ENCODE measurements at places on chromosomes 16 and 17.

- no peak for DNase-seq
Observed at GRCh38 chr16:49575346-49576172, 202.0 kb downstream of the C16orf78 start.

- DNase-seq: no peak
Observed at GRCh38 chr16:56785317-56785716, 55.4 kb downstream of the NUP93 start.

- no peak for DNase-seq
Observed at GRCh38 chr17:632560-632959, 82.1 kb downstream of the VPS53 start.

GRCh38 chr17:48770954-48771353 lies 42.4 kb upstream of the HOXB13 start:
- no peak for DNase-seq

- DNase-seq: no peak
Observed at GRCh38 chr16:61957075-61957855, 79.0 kb downstream of the CDH8 start.

DNA sequence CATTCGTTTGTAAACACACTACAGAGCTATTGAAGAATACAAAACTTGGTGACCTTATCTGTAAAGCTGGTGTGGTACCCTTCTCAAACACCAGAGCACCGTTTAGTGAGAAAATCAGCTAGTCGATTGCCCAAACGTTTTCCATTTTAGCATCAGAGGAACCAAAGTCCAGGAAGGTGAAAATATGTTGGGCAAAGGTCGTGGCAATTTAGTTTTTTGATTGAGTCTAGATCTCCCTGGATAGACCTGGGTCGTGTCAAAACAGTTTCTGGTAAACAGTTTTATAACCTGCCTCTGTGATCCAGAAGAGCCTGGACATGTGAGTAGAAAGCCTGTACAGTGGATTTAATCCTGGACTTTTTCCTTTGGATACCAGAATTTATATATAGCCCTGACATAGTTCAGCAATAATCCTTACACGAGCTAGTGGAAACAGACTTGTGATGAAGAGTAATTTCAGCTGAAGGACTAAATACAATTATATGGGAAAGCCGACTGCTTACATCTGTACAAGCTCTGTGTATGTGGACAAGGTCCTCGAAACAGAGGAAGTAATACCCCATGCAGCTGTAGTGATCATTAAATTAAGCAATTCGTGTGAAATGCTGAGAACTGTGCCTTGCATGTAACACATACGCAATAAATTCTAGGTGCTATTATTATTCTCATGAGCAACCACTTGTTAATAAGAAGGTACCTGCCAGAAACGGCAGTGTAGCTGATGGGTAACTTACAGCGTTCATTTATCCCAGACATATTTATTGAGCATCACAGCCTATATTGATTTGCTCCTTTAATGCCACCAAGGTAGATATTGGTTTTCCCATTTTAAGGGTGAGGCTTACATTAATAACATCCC lies 72.5 kb downstream of the MAP2K6 start:
- no peak for DNase-seq

- no peak for DNase-seq
Observed at GRCh38 chr16:50025537-50025931, 509 bp downstream of the CNEP1R1 start.

DNA sequence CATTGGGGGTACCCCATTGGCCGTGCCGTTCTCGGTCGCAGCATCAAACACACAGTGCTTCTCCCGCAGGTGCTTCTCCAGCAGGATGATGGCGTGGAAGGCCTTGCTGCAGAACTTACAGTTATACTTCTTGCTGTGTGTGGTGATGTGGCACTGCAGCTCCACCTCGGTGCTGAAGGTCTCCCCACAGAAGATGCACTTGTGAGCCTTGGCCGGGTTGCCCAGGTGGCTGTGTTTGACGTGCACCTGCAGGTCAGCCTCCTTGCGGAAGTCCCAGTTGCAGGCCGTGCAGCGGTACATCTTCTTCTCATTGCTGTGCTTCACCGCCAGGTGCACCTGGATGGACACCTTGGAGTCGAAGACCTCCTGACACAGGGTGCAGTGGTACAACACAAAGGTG lies 219.3 kb downstream of the ZNF423 start:
- no peak for DNase-seq

- no peak for DNase-seq
Observed at GRCh38 chr17:38476549-38476948, 48.3 kb downstream of the ARHGAP23 start.

- DNase-seq: no peak
Observed at GRCh38 chr16:6406028-6406427, 926.6 kb upstream of the RBFOX1 start.

DNA sequence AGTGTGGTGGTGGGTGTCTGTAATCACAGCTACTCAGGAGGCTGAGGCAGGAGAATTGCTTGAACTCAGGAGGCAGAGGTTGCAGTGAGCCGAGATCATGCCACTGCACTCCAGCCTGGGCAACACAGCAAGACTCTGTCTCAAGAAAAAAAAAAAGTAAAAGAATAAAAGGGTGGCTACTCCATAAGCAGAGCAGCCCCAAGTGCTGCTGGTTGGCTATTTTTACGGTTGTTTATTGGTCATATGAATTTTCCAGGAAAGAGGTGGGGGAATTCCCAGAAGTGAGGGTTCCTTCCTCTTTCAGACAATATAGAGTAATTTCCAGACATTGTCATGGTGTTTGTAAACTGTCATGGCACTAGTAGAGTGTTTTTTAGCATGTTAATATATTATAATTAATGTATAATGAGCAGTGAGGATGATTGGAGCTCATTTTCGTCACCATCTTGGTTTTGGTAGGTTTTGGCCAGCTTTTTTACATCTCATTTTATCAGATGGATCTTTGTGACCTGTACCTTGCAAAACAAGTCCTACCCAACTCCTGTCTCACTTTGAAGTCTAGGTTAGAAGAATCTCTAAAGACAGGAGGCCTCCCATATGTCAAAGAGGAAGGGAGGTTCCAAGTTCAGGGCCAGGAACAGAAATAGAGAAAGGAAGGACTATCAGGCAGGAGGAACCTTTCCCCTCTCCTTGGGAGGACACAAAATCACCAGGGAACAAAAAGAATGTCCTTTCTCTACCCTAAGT lies 39.1 kb downstream of the HOXB1 start:
- no peak for DNase-seq

DNA sequence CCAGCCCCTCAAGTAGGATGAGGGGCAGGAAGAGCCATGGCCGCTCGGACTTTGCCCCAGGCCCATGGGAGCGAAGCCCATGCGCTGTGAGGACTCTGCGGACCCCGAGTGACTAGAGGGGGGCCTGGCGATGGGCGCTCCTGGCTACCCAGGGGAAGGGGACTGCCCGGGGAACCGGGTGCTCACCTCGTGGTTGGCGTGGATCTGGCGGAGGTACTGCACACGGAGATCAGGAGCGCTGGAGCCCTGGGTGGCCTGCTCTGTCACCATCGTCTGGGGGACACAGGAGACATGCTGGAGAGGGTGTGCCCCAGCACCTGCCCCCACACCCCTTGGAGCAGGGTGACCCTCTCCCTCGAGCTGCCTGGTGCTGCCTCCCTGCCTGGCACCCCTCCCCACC lies 11.0 kb downstream of the FAAP100 start:
- no peak for DNase-seq

DNA sequence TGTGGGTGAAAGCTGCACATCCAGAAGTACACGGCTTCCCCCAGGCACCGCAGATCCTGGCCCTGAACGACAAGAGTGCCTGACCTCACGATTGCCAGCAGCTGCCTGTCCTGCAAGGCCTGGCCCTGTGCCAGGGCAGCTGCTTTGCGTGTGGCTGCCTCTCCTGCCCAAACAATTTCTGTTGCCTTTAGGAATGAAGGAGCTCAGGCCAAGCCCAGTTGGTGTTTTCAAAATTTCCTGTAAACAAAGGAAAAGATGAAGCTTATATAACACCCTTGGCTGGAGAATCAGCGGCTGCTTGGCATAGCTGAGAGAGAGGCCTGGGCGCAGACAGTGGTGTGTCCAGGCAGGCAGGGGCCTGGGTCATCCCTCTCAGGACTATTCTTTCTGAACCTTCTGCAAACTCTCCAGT lies 11.7 kb upstream of the SLC47A2 start:
- DNase-seq: peak; percentile 89

Measured in sciatic nerve (tissue), 2 donors.